Sigmoid colon (tissue), 7 donors: ENCODE measurements at places on chromosomes 6 and 20. TPM values are rescaled to one million over a fixed set of nuclear protein-coding genes. Genes with fewer than 3 reads are reported as not detected.

Gene WFDC2
- total RNA-seq = 94.1 TPM

- no peak for DNase-seq
Measured at GRCh38 chr6:71727632-71728294, 158.6 kb upstream of the RIMS1 start.

Gene LCA5
- total RNA-seq = 5.0 TPM

Gene CYP24A1
- total RNA-seq = not detected

DNA sequence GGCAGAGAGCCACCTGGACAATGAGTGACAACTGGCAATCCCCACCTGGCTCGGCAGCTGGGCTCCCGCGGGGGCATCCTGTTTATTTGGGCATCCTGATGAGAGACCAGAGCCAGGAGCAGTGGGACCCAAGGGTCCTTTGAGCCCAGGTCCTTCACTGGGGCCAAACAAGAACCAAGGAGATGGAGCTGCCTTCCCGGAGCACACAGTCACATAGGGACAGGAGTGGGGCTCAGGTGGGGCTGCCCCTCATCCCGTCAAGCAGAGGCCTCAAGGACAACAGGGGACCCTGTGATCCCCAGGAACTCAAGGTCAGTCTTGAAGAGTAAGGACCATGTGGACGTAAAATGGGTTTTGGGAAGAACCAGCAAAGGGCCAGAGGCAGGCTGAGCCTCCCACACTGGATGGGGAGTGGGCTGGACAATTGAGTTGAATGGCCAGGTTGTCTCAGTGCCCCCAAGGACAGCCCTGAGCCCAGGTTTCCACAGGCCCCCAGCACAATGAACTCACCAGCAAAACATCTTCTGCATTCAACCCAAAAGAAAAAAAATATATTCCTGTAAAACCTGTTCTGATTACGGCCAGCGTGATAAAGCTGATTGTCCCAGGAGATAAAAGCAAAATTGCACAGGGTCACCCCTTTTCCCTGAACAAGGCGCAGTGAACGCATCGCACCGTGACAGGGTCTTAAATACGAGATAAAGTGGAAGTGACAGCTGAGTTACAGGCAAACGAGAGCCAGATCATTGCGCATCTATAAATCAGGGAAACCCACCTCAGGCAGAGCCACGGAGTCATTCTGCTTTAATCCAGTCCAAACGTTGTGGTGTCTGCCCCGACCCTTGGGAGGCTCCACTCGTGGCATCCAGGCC is 86.2 kb downstream of the ANKRD60 start:
- peak; percentile 30 for DNase-seq

Gene PRDM13
- total RNA-seq = not detected

GRCh38 chr20:62066983-62067433 is 1.3 kb upstream of the TAF4 start:
- DNase-seq = no peak

Gene KCNQ5
- total RNA-seq = 2.1 TPM

Gene ATP9A
- total RNA-seq = 31.0 TPM

DNA sequence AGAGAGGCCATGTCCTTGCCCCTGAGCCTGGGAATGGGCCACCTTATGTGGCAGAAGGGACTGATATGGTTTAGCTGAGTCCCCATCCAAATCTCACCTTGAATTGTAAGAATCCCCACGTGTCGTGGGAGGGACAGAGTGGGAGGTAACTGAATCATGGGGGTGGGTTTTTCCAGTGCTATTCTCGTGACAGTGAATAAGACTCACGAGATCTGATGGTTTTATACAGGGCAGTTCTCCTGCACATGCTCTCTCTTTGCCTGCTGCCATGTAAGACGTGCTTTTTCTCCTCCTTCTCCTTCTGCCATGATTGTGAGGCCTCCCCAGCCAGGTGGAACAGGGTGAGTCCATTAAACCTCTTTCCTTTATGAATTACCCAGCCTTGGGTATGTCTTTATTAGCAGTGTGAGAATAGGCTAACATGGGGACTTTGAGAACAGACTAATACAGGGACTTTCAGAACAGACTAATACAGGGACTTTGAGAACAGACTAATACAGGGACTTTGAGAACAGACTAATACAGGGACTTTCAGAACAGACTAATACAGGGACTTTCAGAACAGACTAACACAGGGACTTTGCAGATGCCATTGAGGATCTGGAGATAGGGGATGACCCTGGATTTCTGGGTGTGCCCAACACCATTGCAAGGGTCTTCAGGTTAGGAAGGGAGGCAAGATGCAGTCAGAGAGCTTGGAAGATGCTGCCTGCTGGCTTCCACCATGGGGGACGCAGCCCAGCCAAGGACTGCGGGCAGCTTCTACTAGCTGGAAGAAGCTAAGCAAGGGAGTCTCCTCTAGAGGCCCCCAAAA is 86.9 kb downstream of the RAMACL start:
- peak; percentile 37 for DNase-seq

DNA sequence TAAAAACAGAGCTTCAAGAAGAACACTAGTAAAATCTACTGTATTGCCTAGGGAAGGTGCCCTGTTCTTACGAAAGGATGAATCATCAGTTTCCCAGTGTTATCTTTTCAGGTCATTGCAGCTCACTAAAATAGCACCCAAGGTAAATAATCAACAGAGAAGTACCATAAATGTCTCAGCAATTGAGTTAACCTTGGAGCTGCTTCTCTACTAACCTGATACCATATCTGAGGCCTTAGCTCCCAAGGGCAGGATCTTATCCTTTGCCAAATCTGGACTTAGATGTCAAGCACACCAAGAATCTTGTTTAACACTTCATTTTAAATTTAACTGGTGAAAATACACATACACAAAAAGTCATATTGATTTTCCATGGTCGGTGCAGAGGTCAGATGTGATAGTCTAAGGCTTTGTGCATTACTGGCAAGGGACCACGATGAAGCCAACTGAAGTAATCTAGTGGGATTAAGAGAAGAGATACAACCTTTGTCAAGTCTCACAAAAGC is 81.5 kb downstream of the EDN1 start:
- DNase-seq = no peak

Gene MCHR2
- total RNA-seq = not detected

Gene CLDN20
- not detected for total RNA-seq

- no peak for DNase-seq
Measured at GRCh38 chr6:113620386-113620785, 236.8 kb upstream of the MARCKS start.

Gene EYA4
- 6.4 TPM for total RNA-seq

GRCh38 chr20:53739799-53740785 is 146.5 kb upstream of the ZNF217 start:
- no peak for DNase-seq

Gene PHACTR1
- 1.8 TPM for total RNA-seq

GRCh38 chr20:20363434-20363798 is 4.5 kb upstream of the INSM1 start:
- no peak for DNase-seq
